ENCODE measurements at places on chromosomes 11 and 22.

GRCh38 chr11:60734279-60734678, 9.8 kb downstream of the MS4A18 start:
- no peaks in the 10 kb centered on the region for H3K4me1 ChIP-seq
- no peaks in the 10 kb centered on the region for H3K36me3 ChIP-seq
- no peak overlapping the region for H3K27ac ChIP-seq
- H3K4me3 ChIP-seq = no peak overlapping the region
- no peak for DNase-seq

DNA sequence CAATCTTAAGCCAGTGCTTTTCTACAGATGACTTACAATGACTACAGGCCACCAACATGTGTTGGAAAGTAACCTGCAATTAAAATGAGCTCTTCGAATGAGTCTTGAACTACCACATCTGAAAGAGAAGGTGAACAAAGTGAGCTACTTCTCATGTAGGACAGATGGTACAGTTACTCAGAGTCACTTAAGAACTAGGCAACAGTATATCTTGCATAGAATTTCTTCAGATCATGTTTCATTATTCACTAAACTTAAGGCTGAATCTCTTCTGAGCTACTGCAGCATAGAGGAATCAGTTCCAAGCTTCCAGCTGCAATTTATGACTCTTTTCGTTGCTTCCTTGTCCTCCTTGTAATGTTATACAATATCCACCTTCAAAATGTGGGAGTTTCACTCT, 270.9 kb downstream of the TTC28 start:
- H3K4me3 ChIP-seq = no peak overlapping the region
- H3K27me3 ChIP-seq = peaks cover 10% of the 10 kb centered on the region
- H3K4me1 ChIP-seq = peaks cover 2% of the 10 kb centered on the region
- H3K36me3 ChIP-seq = no peaks in the 10 kb centered on the region
- DNase-seq = no peak

DNA sequence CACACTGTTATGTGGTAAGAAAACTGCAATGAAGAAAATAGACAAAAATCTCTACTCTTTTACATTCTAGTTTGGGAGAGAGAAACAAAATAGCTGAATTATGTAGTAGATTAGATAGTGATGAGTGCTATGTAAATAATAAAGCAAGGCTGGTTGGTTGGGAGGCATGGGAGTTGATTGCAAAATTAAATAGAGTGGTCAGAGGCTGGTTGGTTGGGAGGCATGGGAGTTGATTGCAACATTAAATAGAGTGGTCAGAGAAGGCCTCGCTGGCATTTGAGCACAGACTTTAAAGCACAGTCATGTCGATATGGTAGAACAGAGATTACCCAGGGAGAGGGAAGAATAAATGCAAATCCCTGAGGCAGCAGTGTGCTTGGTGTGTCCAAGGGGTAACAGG, 22.4 kb downstream of the SIK2 start:
- peaks cover 52% of the 10 kb centered on the region for H3K36me3 ChIP-seq
- H3K4me3 ChIP-seq = no peak overlapping the region
- no peaks in the 10 kb centered on the region for H3K27me3 ChIP-seq
- DNase-seq = no peak
- H3K4me1 ChIP-seq = peaks cover 6% of the 10 kb centered on the region

- H3K36me3 ChIP-seq = no peaks in the 10 kb centered on the region
- H3K4me3 ChIP-seq = no peak overlapping the region
- no peak for DNase-seq
- no peaks in the 10 kb centered on the region for H3K27me3 ChIP-seq
- no peak overlapping the region for H3K27ac ChIP-seq
- H3K4me1 ChIP-seq = peaks cover 14% of the 10 kb centered on the region
Measured at GRCh38 chr11:9130297-9130696, 38.9 kb upstream of the SCUBE2 start.

GRCh38 chr11:34758262-34758661, 137.4 kb downstream of the EHF start:
- no peaks in the 10 kb centered on the region for H3K4me1 ChIP-seq
- H3K27me3 ChIP-seq = peaks cover 18% of the 10 kb centered on the region
- no peak overlapping the region for H3K4me3 ChIP-seq
- H3K27ac ChIP-seq = no peak overlapping the region
- DNase-seq = no peak

DNA sequence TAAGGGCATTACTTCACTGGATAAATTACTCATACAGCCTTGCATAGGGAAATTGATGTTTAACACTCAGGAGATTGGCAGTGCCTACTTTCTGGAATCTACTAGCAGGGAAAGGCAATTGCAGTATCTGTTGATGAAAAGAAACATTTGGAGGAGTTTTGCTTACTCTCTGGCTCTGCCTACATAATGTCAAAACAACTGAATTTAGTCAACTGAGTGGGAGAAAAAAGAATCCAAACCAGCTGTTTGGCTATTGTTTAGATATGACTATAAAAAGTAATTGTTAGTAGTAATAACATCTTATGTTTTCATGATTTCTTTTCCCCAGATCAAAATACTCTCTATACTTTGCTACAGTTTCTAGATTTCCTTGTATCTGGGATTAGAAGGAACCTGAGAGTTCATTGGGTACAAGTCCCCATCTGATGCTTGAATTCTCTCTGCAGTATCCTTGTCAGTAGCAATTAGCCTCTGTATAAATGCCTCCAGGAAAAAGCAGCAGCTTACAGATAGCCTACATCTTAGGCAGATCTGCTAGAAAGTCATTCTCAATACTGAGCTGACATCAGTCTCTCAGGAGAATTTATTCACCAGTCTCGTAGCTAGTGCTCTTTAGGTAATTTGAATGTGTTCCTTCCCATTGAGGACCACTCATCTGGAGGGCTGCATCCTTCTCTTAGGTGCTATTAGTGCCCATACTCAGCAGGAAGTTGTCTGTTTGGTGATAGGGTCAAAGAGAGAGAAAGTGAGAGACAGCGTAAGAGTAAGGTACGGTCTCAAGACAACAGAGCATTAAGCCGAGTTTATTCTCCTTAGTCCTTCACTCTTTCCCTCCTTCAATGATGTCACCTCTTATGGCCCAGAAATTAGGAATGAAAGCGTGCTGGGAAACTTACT, 185.9 kb upstream of the CCDC90B start:
- H3K4me3 ChIP-seq = no peak overlapping the region
- H3K27me3 ChIP-seq = peaks cover 11% of the 10 kb centered on the region
- no peak overlapping the region for H3K27ac ChIP-seq
- DNase-seq = no peak
- no peaks in the 10 kb centered on the region for H3K36me3 ChIP-seq
